Type B pancreatic cell (in vitro differentiated cells): ENCODE measurements at places on chromosomes 6 and 20.

DNA sequence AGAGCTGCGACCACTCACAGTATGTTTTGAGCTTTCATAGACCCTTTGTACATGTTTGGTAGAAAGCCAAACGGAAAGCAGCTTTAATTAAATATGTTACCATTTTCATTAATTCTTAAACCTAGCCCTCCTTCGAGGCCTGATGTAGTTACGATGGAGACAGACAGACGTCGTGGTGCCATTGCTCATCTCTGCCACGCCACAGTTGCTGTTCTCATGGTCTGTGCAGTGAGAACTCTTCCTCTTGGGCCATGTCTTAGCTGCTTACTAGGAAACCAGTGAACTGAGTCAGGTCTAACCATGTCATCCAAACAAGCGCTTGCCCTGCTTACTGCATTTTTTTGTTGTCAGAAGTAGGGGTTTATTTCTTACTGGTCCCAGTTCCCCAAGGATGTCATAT is 62.8 kb downstream of the SNX9 start:
- H3K36me3 ChIP-seq, result peaks cover 38% of the 10 kb centered on the region
- no peak overlapping the region for H3K4me3 ChIP-seq
- H3K27ac ChIP-seq, result no peak overlapping the region
- peaks cover 10% of the 10 kb centered on the region for H3K4me1 ChIP-seq

DNA sequence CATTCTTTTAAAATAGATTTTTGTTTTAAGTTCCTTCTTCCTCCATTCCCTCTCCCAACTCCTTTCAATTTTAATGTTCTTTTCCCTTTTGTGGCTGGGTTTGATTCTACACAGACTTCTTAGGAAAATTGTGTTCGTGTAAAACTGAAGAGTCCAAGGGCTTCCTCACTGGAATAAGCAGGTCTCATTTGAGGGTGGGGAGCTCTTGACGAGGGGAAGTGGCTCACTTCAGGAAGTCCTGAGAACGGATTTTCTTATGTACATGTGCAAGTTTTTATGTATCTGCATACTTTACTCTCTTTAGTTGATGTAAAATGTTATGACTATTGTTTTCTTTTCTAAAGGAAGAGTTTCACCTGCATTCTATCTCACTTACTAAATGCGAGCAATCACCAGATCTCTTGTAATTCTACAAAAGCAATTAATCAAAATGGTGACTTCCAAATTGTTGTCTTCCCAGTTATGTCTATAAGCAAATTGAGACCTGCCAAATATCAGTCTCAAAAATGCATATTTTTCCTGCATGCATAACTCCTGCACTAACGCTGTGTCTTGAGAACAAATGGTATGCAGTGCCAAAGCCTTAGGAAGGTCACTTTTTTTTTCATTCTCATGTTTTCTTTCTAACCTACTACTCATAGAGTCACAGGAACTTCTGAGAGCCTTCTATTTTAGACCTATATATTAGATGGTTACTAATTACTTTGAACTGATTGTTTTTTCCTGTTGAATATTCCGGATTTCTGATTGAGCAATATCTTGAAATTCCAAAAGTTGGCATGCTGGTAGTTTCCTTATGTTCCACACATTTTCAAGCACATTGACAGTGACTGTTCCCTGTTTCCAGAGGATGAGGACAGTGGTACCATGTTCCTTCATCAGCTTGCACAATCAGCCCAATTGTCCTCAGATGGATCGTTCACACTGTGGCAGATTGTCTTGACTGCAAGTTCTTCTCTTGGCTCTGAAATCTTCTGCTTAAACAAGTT is 251.9 kb upstream of the PRDM1 start:
- DNase-seq, result no peak
- H3K4me1 ChIP-seq, result peaks cover 13% of the 10 kb centered on the region
- H3K27ac ChIP-seq, result no peak overlapping the region
- peaks cover 3% of the 10 kb centered on the region for H3K27me3 ChIP-seq
- H3K4me3 ChIP-seq, result no peak overlapping the region

- no peak for DNase-seq
- no peak overlapping the region for H3K4me3 ChIP-seq
- H3K4me1 ChIP-seq, result no peaks in the 10 kb centered on the region
- H3K27ac ChIP-seq, result no peak overlapping the region
- H3K27me3 ChIP-seq, result no peaks in the 10 kb centered on the region
- no peaks in the 10 kb centered on the region for H3K36me3 ChIP-seq
Measured at GRCh38 chr6:128156321-128157111, 255.7 kb upstream of the THEMIS start.

DNA sequence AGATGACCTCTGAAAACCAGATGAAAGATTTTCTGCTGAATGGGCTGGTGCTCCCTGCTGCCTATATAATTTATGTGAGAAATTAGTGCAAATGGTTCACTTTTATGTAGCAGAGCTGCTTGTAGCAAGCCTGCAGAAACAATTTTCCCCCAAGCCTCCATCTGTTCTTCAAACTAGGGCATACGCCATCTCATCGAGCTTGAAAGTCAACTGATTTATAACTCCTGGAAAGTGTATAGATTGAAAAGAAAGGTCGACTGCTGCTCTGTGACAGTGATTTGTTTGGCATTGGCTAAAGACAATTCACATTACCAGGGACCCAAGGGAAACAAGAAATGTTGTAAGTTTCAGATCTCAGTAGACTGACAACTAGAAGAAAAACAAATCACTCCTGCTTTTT is 93.3 kb downstream of the PACRG start:
- H3K27me3 ChIP-seq, result peaks cover 3% of the 10 kb centered on the region
- no peak for DNase-seq
- peaks cover 10% of the 10 kb centered on the region for H3K4me1 ChIP-seq
- no peak overlapping the region for H3K27ac ChIP-seq

GRCh38 chr20:48704761-48705160 is 123.0 kb downstream of the PREX1 start:
- peaks cover 2% of the 10 kb centered on the region for H3K36me3 ChIP-seq
- DNase-seq, result no peak
- no peak overlapping the region for H3K27ac ChIP-seq
- H3K4me1 ChIP-seq, result peaks cover 12% of the 10 kb centered on the region
- peaks cover 22% of the 10 kb centered on the region for H3K27me3 ChIP-seq
- no peak overlapping the region for H3K4me3 ChIP-seq

- DNase-seq, result no peak
- no peak overlapping the region for H3K27ac ChIP-seq
- H3K4me1 ChIP-seq, result peaks cover 26% of the 10 kb centered on the region
- no peaks in the 10 kb centered on the region for H3K36me3 ChIP-seq
Measured at GRCh38 chr6:170147832-170148708, 142.8 kb downstream of the DLL1 start.

DNA sequence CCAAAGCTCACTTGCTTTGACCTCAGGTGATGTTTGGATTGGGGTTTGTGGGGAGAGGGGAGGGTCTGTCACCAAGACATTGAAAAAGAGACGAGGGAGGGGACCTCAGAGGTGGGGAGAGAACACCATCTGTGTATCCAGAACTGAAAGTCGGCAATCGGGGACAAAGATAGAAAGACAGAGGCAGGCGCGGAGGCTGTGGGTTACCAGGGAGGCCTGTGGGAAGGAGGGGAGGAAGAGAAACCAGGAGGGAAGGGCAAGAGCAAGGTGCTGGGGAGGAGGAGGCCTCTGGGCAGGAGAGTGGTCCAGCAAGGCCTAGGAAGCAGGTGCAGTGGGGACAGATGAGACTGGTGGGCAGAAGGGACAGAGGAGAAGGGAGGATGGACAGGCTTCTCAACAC is 211.2 kb downstream of the CDC5L start:
- H3K36me3 ChIP-seq, result no peaks in the 10 kb centered on the region
- DNase-seq, result no peak
- peaks cover 3% of the 10 kb centered on the region for H3K27me3 ChIP-seq
